ENCODE measurements at places on chromosomes 4 and X. TPM values are rescaled to one million over a fixed set of nuclear protein-coding genes. Genes with fewer than 3 reads are reported as not detected.

- peak; percentile 4 for DNase-seq
These were observed 40.2 kb upstream of the SULT1B1 start for GRCh38 chr4:69800599-69800998.

DNA sequence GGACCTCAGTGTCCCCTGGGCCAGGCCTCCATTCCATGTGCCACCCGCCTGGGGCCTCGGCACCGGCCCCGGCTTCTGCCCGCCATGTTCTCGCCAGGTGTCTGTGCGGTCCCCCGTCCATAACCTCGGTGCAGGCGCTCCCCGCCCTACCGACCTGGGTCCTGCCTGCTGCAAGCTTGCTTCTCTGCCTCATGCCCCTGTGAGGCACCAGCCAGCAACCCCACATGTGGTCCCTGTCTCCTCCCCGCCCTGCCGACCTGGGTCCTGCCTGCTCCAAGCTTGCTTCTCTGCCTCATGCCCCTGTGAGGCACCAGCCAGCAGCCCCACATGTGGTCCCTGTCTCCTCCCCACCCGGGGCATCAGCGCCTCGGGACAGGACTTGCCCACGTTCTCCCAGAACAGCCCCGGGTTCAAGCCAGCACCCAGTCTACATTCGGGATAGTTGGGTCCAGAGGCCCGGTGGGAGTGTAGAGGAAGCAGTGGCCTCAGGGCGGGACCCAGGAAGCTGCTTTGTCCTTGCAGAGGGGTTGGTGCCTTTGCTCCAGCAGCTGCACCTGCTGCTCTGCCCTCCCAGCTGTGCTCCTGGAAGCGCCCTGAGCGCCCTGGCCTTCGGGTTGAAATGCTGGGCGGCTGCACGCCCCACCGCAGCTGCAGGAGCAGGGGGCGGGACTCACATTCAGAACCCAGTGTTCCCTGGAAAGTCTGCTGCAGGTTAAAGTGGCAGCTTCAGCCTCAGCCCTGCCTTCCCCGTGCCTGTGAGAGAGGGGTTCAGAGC lies 20.1 kb upstream of the UVSSA start:
- DNase-seq = no peak

Gene ADAM29
- not detected for total RNA-seq

DNA sequence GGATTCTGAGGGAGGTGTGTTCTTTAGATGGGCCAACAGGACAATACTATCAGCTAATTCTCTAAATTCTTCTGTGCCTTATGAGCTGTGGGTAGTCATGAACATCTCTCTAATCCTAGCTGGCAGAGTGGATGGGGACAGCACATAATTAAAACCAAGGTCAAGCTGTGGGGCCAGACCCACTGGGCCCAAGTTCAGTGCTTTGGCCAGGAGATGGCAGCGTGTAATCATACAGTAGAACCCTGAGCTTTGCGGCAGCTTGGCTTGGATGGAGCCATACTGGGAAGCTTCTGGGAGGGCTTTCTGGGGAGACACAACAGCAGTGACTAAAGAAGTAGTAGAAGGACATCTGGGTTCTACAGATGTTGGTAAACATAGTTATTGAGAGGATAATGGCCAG lies 140.3 kb upstream of the CXCL13 start:
- peak; percentile 31 for DNase-seq

- no peak for DNase-seq
These were observed 228.3 kb upstream of the TTC29 start for GRCh38 chr4:147173797-147174432.

Gene CLDN34
- total RNA-seq = 0.29 TPM

- no peak for DNase-seq
These were observed 1554.7 kb upstream of the TENM3 start for GRCh38 chr4:180688480-180688879.

DNA sequence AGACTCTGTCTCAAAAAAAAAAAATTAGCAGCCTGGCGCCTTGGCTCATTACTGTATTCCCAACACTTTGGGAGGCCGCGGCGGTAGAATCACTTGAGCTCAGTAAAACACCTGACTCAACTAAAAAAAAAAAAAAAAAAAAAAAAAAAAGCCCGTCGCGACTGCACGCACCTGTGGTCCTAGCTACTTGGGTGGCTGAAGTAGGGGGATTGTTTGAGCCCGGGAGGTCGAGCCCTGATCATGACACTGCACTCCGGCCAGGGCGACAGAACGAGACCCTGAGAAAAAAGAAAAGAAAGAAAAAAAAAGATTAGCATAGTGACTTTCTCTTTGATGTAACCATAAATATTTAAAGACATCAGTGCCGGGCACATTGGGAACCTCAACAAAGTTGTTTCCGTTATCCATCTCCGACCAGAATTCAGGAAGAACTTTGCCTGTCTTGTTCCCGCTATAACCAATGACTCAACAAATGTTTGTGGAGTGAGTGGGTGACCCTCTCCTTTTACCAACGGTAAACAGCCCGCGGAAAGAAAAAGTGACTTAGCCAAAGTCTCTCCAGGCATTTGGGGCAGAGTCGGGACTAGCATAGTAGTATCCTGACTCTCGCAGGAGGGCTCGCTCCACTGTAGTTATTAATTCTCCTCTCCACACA lies 553 bp upstream of the MED28 start:
- DNase-seq = peak; percentile 73

Gene MXRA5
- total RNA-seq = 12.7 TPM

GRCh38 chrX:3529466-3530010 lies 183.1 kb upstream of the MXRA5 start:
- no peak for DNase-seq

DNA sequence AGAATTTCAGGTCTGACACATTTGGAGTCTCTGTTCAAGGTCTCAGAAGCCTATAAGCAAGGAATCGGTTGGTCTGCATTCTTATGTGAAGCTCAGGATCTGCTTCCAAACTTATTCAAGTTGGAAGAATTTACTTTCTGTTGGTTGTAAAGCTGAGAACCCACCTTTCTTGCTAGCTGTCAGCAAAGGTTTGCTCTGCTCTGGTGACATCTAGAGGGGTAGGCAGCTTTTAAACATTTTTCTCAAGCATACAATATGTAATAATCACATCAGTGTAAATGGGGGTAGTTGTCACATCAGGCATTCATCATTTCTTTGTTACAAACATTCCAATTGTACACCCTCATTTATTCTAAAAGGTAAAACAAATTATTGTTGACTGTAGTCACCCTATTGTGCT lies 935.2 kb downstream of the TRAM1L1 start:
- no peak for DNase-seq

- DNase-seq = no peak
These were observed 192.1 kb upstream of the LCORL start for GRCh38 chr4:18213576-18214198.

GRCh38 chrX:115693476-115693875 lies 132.5 kb downstream of the PLS3 start:
- DNase-seq = no peak

Gene TMEM31
- not detected for total RNA-seq

DNA sequence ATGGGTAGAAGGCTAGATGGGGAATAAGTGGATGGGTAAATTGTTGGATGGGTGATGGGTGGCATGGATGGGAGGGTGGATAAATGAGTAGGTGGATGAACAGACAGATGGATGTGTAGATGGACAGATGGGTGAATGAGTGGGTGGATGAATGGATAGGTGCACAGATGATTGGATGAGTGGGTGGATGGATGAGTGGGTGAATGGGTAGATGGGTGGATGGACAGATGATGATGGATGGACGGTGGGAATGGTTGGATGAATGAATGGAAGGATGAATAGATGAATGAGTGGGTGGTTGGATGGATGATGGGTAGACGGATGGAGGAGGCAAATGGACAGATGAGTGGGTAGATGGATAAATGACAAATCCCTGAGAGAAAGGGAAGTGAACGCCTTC lies 68.3 kb downstream of the EVC2 start:
- no peak for DNase-seq

GRCh38 chr4:141210168-141210567 lies 10.5 kb upstream of the ZNF330 start:
- DNase-seq = no peak

Gene PABPC4L
- not detected for total RNA-seq

DNA sequence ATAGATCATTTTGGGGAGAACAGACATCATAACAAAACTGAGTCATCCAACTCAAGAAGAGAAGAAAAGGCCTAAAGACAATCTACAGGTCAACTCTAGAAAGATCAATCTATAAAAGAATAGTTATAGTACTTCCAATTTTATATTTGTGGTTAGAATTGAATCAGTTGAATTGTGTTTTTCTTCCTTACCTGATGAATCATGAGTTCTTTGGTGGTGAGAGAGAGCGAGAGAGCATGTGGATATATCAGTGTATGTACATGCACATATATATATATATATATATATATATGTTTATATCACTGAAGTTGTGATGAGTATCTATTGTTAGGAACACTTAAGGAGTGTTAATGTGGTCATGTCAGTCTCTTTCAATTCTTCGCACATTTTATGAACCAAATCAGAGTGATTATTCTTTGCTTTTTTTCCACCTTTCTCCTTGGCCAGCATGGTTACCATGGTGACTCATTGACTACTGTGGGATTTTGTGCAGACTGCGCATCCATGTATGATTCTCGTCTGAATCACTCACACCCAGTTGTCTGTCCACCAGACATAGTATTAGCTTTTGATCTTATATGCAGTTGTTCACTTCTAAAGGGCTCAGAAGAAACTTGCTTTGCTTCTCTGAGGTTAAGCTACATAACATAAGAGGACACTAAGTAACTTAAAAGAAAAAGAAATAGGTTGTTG lies 90.4 kb upstream of the RAB40AL start:
- DNase-seq = peak; percentile 51

GRCh38 chrX:45497290-45497689 lies 296.6 kb upstream of the DIPK2B start:
- DNase-seq = peak; percentile 33

- peak; percentile 25 for DNase-seq
These were observed 661.5 kb upstream of the EPHA5 start for GRCh38 chr4:66331761-66332160.

Gene SFRP2
- 10.5 TPM for total RNA-seq

- peak; percentile 95 for DNase-seq
These were observed 3.1 kb upstream of the OCIAD2 start for GRCh38 chr4:48909697-48910096.

DNA sequence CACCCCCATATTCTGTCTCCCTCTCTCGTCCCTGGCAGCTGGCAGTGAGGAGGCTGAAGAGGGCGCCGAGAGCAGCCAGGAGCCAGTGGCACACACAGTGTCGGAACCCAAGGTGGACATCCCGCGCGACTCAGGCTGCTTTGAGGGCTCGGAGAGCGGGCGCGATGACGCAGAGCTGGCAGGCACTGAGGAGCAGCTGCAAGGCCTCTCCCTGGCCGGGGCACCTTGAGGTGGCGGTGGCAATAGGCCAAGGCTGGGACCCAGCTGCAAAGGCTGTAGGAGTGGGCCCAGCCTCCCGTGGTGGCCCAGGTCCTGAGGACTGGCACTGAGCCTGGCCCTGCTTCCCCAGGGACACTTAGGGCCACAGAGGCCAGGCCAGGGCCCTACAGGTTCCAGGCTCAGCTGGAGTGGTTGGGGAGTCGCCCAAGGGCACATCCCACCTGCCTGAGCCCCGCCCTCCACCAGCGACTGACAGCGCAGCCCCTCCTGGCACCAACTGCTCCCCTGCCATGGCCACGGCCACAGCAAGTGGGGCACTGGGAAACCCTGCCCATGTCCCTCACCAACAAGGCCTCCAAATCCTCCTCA lies 13.9 kb downstream of the SASH3 start:
- DNase-seq = no peak

- no peak for DNase-seq
These were observed 22.0 kb downstream of the MTMR1 start for GRCh38 chrX:150715184-150715583.

Gene HTN1
- total RNA-seq = not detected

Data from RPMI7951 (cell line).